ENCODE measurements at places on chromosomes 6 and 20.

GRCh38 chr6:775863-776262 lies 82.9 kb upstream of the EXOC2 start:
- H3K4me3 ChIP-seq, result no peak overlapping the region
- no peak overlapping the region for H3K27ac ChIP-seq
- no peak for DNase-seq

DNA sequence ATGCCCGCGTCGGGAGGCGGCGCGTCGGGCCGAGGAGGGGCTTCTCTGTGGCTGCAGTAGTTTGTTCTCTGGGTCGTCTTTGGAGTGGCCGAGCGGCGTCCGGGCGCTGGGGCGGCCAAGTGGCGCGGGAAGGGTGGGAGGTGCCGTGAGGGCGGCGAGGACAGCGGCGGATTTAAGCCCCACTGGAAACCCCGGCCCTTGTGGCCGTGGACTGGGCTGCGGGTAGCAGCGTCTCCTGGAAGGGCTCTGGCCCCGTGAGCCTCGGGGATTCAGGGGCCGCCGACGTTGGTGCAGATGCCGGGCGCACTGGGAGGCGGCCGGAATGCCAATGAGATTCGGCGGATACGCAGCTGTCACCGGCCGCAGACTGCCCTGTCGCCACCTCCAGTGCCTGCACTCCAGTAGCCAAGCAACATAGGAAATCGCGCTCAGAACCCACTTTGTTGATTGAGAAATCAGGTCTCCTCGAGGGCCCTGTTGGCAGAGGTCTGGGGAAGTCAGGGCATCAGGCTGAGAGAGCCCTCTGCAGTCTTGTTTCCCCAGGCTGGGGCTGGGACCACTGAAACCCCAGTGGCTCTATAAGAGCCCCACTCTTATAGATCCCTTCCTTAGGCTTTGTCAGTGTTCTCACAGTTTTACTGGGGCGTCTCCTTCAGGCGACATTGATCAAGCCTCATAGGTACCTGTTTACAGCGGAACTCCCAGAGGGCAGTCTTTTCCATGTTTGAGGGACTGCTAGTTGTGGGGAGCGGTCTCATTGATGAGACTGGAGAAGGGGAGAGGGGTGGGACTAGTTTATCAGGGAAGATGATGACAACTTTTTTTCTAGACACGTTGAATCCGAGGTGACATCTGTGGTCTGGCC lies 642 bp downstream of the GZF1 start:
- H3K36me3 ChIP-seq, result peaks cover 9% of the 10 kb centered on the region
- H3K4me3 ChIP-seq, result peak overlapping the region; percentile 87
- no peaks in the 10 kb centered on the region for H3K27me3 ChIP-seq
- H3K27ac ChIP-seq, result peak overlapping the region; percentile 94
- H3K4me1 ChIP-seq, result peaks cover 37% of the 10 kb centered on the region
- peak; percentile 54 for DNase-seq

GRCh38 chr6:45584127-45584526 lies 206.4 kb upstream of the SUPT3H start:
- H3K36me3 ChIP-seq, result no peaks in the 10 kb centered on the region
- no peak overlapping the region for H3K27ac ChIP-seq
- H3K4me3 ChIP-seq, result no peak overlapping the region

DNA sequence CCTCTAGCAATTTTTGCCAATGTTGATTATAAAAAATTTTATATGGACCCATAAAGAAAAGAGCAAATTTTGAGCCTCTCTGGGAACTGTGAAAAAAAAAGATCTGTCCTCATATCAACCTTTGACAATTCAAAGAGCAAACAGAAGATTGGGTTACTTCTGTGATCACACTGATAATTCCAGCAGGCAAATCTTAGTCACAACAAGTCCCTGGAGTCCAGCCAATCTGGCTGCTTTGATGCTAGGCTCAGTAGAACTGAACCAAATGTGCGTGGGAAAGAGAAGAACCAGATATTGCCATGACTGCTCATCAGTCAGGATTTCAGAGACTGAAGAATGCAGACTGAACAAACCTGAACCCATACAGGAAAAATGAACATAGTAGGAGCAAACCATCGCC lies 438.4 kb upstream of the FLRT3 start:
- H3K4me1 ChIP-seq, result no peaks in the 10 kb centered on the region
- no peak overlapping the region for H3K4me3 ChIP-seq
- H3K36me3 ChIP-seq, result no peaks in the 10 kb centered on the region
- no peak for DNase-seq
- no peaks in the 10 kb centered on the region for H3K27me3 ChIP-seq

GRCh38 chr20:9838378-9839295 lies at the start of gene PAK5:
Gene PAK5, minus strand, starts transcription at chr20:9839076. Its CDS starts 194,748 bp downstream, at chr20:9644328.
- DNase-seq, result peak; percentile 37
- no peaks in the 10 kb centered on the region for H3K36me3 ChIP-seq
- H3K27ac ChIP-seq, result no peak within 1 kb of the TSS
- H3K4me3 ChIP-seq, result peak within 1 kb of the TSS; percentile 30
- H3K4me1 ChIP-seq, result no peaks in the 10 kb centered on the region

- peaks cover 16% of the 10 kb centered on the region for H3K4me1 ChIP-seq
- H3K27ac ChIP-seq, result no peak overlapping the region
- no peak for DNase-seq
- no peaks in the 10 kb centered on the region for H3K36me3 ChIP-seq
Observed at GRCh38 chr6:111282515-111282914, 195.2 kb downstream of the SLC16A10 start.

DNA sequence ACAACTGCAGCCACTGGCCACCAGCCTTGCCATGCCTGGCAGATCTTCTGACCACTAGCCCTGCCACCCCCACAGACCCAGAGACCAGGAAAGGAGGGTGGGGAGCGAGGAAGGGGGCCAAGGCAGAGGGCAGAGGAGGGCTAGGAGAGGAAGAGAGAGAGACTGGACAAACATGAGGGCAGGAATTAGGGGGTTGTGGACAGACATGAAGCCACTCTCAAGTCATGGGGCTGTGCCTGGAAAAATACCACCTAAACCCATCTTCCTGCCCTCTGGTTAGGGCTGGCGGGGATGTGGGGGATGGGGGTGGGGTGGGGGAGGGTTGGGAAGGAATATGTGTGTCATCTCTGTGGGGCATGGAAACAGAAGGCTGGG lies 1.4 kb upstream of the SLC29A1 start:
- no peak for DNase-seq
- H3K36me3 ChIP-seq, result no peaks in the 10 kb centered on the region
- peak overlapping the region; percentile 95 for H3K27ac ChIP-seq
- H3K4me3 ChIP-seq, result no peak overlapping the region

DNA sequence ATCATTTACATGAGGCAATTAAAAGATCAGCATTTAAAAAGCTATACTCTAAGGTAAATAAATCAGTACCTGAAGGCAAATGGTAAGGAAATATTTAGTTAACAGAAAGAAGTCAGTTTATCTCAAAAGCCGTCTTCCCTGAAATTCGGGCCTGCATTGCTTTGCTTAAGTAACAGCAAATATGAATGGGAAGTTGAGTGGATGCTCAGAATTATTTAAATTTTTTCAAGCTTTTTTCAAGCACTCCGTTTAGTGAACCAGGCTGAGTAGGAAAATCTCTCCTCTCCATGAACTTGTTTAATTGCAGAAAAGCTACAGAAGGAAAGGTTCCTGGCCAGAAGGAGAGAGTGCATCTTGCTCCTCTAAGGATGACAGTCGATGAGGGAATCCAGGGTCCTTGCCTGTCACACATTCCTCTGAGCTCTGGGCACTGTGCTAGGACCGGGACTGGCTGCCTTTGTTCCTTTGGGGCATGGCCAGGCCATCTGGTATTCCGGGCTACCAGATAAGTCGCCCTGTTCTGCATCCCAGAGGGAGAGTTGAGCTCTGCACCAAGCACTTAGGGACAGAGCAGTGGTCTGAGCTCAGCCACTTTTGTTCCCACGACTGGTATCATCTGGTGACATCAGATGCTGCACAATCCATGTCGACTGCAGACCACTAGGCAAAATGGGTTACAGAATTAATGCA lies 77.6 kb downstream of the RIN2 start:
- no peaks in the 10 kb centered on the region for H3K27me3 ChIP-seq
- DNase-seq, result no peak
- H3K4me1 ChIP-seq, result no peaks in the 10 kb centered on the region
- no peaks in the 10 kb centered on the region for H3K36me3 ChIP-seq

DNA sequence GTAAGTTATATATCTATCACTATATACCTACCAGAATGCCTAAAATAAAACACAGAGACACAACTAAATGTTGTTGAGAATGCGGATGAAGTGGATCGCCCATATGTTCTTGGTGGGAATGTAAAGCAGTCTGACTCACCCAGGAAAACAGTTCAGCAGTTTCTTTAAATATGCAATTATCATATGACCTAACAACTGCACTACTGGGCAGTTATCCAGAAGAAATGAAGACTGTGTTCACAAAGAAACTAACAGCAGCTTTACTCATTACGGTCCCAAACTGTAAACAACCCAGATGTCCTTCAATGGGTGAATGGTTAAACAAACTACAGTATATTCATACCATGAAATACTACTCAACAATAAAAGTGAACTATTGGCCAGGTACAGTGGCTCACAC lies 14.3 kb upstream of the ZC3H12D start:
- no peak overlapping the region for H3K27ac ChIP-seq
- H3K4me1 ChIP-seq, result no peaks in the 10 kb centered on the region
- DNase-seq, result no peak
- no peaks in the 10 kb centered on the region for H3K36me3 ChIP-seq
- H3K27me3 ChIP-seq, result no peaks in the 10 kb centered on the region
- H3K4me3 ChIP-seq, result no peak overlapping the region

DNA sequence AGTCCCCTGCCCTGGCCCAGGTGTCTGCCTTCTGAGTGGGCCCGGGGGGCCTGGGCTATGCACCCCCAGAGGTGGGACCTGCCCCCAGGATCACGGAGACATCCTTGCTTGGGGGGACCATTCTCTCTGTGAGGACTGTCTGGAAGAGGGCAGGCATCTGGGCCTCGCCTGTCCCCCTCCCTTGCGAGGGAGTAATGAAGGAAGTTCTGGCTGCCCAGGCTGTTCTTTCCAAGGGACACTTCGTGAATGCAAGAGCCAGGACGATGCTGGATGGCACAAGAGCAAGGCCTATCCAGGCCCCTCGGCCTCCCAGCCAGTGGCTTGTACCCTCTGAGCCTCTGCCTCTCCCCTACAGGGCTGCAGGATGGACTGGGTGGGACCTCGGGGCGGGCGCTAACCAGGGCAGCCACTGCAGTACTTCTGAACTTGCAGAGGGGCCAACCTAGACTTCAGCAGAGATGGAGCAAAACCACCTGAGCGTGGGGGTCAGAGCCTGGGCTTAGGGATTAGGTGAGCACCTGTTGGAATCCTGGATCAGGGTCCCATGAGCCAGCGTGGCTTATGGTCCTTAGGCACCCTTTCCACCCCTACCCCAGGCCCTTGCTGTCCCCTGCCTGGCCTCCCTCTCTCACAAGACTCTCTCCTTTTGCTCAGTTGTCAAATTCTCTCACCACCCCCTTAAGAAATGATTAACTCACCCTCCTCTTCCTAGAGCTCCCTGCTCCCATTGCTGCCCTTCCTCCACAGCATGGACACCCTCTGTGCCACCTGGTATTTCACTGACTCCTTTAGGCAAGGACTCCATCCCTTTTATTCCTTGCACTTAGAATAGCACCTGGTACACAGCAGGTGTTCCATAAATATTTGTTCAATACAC lies 53.2 kb downstream of the CTCFL start:
- peaks cover 4% of the 10 kb centered on the region for H3K4me1 ChIP-seq
- no peak for DNase-seq

- H3K27me3 ChIP-seq, result no peaks in the 10 kb centered on the region
- H3K4me3 ChIP-seq, result no peak overlapping the region
- no peaks in the 10 kb centered on the region for H3K36me3 ChIP-seq
- H3K4me1 ChIP-seq, result peaks cover 10% of the 10 kb centered on the region
Observed at GRCh38 chr6:111552958-111553357, 52.7 kb downstream of the TRAF3IP2 start.

- no peaks in the 10 kb centered on the region for H3K27me3 ChIP-seq
- DNase-seq, result no peak
- no peaks in the 10 kb centered on the region for H3K36me3 ChIP-seq
- no peak overlapping the region for H3K4me3 ChIP-seq
Observed at GRCh38 chr6:54192993-54193392, 81.8 kb downstream of the MLIP start.

- H3K27ac ChIP-seq, result no peak overlapping the region
- no peaks in the 10 kb centered on the region for H3K27me3 ChIP-seq
Observed at GRCh38 chr6:5626727-5627426, 365.6 kb downstream of the FARS2 start.

DNA sequence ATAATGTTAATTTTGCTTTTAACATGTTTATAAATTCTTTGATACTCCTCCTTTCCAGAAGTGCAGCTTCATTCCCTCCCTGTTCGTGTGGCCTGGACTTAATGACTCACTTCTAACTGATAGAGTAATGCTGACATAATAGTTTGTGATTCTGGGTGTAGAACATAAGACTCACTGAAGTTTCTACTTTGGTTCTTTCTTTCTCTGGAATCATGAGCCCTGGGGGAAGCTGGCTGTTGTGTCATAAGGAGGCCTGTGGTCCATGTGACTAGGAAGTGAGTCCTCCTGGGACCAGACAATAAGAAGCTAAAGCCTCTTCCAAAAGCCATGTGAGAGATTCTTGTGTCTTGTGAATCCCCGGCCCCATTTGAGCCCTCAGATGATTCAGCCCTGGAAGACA lies 30.5 kb upstream of the HLA-G start:
- H3K36me3 ChIP-seq, result no peaks in the 10 kb centered on the region
- no peaks in the 10 kb centered on the region for H3K27me3 ChIP-seq
- H3K4me1 ChIP-seq, result no peaks in the 10 kb centered on the region
- H3K4me3 ChIP-seq, result no peak overlapping the region
- H3K27ac ChIP-seq, result no peak overlapping the region
- no peak for DNase-seq

DNA sequence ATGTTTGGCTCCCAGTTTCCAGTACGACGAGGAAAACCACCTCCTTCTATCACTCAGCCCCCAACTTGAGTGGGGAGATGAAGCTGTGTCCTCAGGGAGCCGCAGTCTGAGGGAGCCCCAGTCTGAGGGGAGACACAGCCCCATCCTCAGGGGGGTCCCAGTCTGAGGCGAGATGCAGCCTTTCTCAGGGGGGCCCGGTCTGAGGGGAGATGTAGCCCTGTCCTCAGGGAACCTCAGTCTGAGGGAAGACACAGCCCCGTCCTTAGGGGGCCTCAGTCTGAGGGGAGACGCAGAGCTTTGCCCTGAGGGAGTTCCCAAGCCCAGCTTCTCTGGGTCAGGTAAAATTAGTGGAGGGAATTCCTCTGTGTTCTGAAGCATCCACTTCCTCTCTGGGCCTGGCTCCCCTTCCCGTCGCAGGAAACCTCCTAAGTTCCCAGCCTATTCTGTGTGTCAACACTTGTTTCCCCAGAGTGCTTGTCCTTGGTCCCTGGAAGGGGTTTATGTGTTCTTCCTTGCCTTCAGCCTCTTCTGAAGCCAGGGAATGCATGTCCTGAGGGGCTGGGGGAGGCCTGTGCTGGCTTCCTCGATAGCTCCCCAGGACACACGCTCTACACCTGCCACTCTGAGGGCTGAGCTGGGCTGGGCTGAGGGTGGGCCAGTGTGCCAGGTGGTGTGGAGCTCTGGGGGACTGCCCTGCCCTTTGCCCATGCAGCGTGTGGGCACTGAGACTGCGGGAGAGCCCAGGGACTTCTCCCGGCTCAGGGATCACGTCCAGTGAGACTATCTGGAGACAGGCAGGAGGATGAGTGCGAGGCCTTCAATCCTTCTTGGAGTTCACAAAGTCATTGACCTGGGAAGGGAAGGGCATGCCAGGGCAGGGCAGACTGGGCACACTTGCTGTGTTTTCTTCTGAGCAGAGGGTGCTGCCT lies 55.4 kb downstream of the VEGFA start:
- H3K4me1 ChIP-seq, result peaks cover 40% of the 10 kb centered on the region
- no peak overlapping the region for H3K27ac ChIP-seq
- no peak overlapping the region for H3K4me3 ChIP-seq
- H3K36me3 ChIP-seq, result no peaks in the 10 kb centered on the region
- no peak for DNase-seq
- no peaks in the 10 kb centered on the region for H3K27me3 ChIP-seq
